ENCODE measurements at places on chromosomes 12 and 14.

DNA sequence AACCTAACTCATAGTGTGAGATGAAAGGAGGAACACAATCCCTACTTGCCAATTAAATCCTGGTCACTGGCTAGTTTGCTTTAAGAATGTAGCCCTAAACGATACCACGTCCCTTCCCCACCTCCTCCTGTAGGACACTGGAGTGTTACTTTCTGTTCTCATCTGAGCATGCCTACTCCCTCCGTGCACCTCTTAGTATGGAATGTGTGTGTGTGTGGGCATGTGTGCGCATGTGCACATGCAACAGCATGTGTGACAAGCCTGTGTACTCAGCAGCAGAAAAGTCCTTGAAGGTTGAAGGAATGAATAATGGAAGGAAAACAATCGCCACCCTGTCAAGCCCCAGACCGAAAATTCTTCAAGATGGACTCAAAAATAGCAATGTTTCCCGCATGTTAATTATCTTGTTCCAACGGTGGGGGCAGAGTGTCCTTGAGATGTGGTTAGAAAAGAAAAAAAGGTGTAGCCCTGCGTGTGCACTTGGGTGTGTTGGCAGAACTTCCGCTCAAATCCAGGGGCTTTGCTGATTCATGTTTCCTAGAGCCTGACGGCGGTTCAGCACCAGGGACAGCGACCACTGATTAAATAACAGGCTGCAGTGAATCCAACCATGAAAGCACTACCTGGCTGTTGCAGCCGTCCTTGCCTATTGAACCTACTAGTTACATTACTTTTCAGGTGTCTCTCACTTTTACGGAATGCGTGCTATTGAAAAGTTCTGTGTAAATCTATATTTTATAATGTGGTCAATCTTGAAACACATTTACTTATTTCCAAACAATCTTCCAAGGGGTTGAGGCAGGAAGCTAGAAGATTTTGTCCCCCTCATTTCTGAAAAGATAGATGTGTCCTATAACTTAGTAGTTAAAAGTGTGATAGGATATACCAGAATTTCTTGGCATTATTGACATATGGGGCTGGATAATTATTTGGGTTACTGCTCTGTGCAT is 79.8 kb downstream of the SRRM4 start:
- DNase-seq: peak; percentile 70

- DNase-seq: no peak
These were observed 278.1 kb upstream of the LMO3 start for GRCh38 chr12:16884056-16884455.

DNA sequence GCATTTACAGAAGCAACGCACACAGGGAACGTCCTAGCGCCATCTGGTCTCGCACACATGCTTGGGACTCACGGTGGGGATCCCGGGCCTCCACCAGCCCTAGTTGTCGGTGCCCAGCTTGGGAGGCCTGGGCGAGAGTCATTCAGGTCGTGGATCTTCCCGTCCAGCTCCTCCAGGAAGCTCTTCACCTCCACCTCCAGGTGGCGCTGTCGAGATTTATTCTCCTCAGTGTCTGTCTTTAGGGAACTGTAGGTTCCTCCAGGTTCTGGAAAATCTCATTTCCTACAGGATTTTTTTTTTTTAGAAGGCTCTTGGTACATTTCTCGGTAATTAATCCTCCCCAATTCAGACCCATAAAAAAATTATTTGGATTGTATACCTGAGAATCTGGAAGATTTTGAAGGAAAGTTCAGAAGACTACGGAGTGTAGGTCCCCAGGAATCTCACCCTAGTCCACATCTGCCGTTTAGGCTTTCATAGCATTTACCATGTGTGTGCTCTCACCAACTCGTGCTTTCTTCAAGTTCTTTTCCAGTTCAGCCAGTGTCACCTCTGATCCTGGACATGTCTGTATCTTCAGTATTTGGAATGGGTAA is 910.0 kb downstream of the TMEM121 start:
- DNase-seq: no peak

- no peak for DNase-seq
These were observed 5.2 kb downstream of the KRT82 start for GRCh38 chr12:52400906-52401305.

- no peak for DNase-seq
These were observed 2.1 kb downstream of the TAOK3 start for GRCh38 chr12:118370601-118371000.

GRCh38 chr12:131893605-131894312 is 663 bp upstream of the ULK1 start:
- no peak for DNase-seq

GRCh38 chr12:41846718-41847117 is 298.0 kb downstream of the GXYLT1 start:
- no peak for DNase-seq

DNA sequence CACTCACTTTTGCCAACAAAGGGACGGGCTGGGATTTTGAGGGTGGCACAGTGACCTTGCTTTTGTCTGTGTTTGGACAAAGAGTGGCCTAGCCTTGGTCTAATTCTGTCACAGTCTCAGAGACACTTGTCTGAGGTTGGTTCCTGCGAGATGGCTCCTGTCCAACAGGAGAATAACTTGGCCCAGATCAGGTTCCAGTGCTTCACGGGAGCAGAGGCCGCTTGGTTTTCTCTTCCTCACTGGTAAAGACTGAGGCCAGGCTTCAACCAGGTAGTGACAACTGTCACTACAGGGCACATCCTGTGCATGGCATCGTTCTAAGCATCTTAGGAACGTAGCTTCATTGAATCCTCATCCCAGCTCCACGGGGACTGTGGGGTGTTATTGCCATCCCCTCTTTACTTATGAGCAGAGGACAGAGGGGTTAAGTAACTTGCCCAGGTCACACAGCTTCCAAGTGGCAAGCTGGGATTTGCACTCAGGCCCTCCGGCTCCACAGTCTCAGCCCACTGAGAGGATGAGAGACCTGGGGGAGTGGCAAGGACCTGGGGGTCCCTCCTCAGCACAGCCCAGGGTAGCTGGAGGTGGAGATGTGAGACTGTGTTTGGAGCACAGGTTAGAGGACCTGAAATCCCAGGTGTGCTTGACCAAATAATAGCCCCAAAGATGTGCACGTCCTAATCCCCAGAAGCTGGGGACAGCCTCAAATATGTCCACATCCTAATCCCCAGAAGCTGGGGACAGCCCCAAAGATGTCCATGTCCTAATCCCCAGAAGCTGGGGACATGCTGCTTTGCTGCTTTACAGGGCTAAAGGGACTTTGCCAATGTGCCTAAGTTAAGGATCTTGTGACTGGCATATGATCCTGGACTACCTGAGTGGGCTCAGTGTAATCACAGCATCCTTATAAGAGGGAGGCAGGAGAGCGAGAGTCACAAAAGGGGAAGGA is 179.2 kb upstream of the RTL1 start:
- no peak for DNase-seq

DNA sequence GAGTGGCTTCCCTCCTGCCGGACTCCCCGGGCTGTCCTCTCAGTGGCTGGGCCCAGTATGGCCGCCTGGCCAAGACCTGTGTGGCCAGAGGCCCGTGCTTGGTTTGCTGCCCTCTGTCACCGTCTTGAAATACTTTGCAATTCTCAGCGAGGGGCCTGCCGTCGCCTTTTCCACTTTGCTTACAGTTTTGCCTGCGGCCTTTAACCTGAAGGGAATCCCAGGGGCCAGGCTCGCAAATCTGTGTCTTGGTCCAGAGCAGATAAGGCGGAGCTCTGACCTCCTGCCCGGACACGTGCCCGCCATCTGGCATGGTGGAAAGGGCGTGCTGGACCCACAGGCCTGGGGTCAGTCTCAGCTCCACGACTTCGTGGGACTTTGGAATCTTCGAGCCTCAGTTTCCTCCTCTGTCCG is 10.9 kb upstream of the AMN start:
- no peak for DNase-seq

DNA sequence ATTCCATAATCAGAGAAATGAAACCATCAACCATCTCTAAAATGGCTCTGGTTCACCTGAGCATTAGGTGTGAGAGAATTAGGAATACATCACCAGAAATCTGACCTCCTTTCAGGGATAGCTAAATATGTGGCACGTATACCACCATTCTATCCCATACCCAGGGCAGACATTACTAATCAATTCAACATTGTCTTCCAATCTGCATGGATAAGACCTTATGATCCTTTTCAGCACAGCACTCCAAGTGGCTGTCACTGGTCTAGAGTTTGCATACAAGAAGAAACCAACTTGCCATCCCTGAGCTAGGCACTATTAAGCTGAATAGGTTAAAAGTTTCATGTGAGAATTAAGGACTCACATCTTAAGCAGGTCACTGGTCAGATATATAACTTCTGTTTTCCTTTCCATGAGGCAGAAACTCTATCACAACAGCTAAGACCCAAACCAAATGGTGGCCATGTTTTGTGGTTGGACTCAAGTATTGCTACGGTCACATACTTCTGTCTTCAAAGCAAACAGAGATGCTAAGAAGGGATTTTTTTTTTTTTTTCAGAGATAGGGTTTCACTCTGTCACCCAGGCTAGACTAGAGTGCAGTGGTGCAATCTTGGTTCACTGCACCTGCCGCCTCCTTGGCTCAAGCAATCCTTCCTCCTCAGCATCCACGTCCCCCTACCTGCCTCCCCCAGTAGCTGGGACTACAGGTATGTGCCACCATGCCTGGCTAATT is 249.0 kb downstream of the DPF3 start:
- no peak for DNase-seq

GRCh38 chr14:80726211-80726610 is 215.3 kb downstream of the CEP128 start:
- no peak for DNase-seq

DNA sequence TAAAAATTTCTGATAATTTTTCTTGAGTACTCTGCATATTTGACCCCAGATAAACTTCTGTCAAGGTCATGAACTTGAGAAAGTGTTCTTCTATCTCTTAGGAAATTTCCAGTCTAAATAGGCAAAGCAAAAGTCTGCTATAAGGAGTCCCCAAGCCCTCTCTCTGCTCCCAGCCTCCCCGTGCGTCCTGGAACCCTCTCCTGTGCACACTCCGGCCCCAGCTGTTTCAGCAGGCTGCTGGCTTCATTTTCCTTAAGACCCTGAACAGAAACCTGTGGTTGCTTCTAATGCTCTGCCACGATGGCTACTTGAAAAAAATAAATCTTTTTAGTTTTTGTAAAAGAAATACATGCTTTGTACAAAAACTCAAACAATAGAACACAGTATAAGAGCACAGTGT is 14.7 kb downstream of the KRT2 start:
- DNase-seq: no peak

DNA sequence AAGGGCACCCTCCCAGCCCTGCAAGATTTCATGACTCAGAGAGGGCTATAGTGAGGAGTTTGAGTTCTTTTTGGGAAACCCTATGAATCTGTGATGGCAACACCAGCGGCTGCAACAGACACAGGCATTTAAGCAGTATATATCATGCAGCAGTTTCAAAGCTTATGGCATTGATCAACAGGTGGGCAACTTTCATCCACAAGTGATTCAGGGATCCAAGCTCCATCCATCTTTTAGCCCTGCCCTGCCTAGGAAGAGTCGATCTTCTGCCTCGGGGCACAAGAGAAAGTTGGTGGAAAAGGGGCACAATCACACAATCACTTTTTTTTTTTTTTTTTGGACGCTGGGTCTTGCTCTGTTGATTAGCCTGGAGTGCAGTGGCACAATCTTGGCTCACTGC is 8.3 kb upstream of the FAM222A start:
- DNase-seq: no peak

GRCh38 chr14:78074561-78074960 is 95.6 kb upstream of the NRXN3 start:
- DNase-seq: no peak

- no peak for DNase-seq
These were observed 8.5 kb downstream of the ORAI1 start for GRCh38 chr12:121634836-121635235.

DNA sequence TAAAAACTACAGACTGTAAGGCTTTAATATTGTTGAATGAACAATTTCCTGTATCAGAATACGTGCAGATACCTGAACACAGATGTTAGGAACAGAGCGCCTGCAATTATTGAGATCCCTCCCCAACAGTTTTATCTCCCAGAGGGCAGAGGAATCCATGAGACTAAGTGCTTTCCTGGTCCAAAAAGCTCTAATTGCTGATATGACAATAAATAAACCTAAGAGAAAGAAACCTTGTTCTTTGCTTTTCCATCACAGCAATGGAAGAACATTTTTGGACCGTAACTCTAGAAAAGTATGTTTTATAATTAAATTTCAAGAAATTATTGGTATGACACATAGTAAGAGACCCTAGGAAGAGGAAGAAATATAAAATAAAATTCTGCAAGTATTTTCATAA is 13.0 kb upstream of the KRT83 start:
- no peak for DNase-seq

DNA sequence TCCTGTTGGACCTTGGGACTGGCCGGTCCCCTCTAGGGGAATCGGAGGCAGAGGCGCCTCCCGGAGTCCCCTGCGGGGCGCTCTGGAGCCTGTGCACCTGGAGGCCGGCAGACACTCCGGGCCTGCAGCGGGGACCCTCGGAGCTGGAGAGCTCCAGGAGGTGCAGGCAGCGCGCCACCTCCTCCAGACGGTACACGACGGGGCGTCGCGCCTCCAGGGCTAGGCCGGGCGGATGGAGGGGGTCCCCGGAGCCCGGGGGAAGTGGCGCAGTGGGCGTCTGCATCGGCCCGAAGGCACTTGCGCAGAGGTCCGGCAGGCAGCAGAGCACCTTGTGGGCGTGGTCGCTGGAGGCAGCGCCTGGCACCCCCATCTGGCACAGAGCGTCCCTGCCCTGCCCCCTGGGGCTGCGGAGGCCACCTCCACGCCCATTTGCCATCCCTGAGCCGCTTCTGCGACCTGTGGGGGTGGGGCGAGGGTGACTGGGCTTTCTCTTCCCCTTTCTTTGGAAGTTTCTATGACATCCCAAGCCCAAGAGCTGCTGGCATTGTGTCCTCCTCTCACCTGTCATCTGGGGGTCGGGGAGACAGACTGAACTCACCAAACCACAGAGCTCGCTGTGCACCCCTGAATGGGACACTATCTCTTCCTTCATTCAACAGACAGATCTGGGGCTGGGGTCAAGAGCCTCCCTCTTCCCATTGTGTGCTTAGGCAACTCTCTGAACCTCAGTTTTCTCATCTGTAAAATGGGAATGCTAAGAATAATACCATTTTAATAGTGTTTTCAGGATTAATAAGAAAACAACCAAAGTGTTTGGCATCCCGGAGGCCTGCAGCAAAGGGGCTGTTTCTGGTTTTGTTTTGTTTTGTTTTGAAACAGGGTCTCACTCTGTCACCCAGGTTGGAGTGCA is 37.5 kb upstream of the CORO1C start:
- DNase-seq: no peak
